ENCODE measurements at places on chromosomes 7 and 10.

GRCh38 chr10:58784361-58784760, 271.7 kb downstream of the BICC1 start:
- DNase-seq = no peak

DNA sequence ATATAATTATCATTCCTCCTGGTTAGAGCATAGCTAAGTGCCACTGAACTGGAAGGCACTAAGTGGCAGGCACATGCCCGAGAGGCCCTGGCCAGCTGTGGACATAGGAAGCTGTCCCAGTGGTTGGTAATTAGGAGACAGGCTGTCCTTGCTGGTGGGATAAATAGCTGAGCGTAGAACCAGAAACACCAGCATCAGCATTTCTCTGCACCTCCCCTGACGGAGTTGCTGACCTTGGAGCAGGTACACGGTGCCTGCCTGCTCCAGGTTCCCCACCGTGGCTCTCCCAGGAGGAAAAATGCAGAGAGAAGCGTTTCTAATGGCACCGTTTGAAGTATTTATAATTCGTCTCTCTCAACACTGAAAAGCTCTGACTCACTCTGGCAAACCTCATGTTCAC, 5.6 kb upstream of the ABLIM1 start:
- no peak for DNase-seq

GRCh38 chr7:13057462-13058200, 370.2 kb downstream of the ARL4A start:
- DNase-seq = no peak

- DNase-seq = no peak
Observed at GRCh38 chr10:76945166-76945565, 692.4 kb downstream of the KCNMA1 start.

- no peak for DNase-seq
Observed at GRCh38 chr7:107931740-107932515, 40.9 kb downstream of the DLD start.

DNA sequence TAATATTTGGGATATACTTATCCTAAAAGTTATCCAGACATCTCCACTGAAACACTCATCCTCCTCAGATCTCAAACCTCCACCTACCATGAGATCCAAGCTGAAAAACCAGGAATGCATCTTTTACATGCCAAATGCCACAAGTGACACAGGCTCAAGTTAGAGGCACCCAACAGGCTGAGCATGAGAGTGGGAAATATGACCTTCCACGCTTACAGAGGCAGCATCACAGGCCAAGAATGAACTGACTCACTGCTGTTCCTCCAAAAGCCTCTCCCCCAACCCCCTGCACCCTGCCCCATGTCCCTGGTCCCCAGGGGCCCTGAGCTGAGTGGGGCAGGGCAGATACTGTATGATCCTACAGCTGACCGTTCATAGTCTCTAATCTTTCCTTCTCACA, 4.8 kb upstream of the MTPAP start:
- DNase-seq = no peak

DNA sequence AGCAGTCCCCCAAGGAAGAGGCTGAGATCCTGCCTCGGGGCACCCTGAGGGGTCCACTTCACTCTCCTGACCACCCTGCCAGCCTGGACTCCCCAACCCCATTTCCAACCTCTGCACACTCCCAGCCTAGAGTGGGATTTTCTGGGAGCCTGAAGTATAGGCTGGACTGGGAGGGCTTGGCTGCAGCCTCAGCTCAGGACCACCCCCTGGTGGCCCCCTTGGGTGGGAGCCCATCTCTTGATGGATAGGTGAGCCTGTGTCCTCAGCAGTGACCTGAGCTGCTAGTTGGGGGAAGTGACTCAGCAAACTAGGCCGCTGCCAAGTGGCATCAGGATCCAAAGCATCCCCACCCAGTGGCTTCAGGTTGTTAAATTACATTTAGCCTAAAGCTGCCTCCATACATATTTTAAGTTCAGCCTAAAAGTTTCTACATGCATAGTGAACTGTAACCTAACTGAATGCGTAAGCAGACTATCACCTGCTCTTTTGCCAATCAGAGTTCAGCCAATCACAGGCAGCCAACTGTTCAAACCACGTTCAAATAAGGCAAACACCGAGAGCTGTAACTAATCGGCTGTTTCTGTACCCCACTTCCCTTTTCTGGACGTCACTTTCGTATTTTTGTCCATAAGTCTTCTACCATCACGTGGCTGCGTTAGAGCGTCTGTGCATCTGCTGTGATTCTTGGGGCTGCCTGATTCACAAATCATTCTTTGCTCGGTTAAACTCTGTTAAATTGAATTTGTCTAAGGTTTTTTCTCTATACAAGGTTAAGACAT, 144.0 kb downstream of the PLPP4 start:
- peak; percentile 9 for DNase-seq

GRCh38 chr7:15780271-15780670, 93.8 kb upstream of the MEOX2 start:
- peak; percentile 36 for DNase-seq

- DNase-seq = peak; percentile 48
Observed at GRCh38 chr10:58064714-58065528, 202.8 kb downstream of the IPMK start.

- no peak for DNase-seq
Observed at GRCh38 chr10:2899246-2899951, 167.9 kb upstream of the PFKP start.

- DNase-seq = peak; percentile 91
Observed at GRCh38 chr10:84424731-84425167, 96.4 kb downstream of the CCSER2 start.

DNA sequence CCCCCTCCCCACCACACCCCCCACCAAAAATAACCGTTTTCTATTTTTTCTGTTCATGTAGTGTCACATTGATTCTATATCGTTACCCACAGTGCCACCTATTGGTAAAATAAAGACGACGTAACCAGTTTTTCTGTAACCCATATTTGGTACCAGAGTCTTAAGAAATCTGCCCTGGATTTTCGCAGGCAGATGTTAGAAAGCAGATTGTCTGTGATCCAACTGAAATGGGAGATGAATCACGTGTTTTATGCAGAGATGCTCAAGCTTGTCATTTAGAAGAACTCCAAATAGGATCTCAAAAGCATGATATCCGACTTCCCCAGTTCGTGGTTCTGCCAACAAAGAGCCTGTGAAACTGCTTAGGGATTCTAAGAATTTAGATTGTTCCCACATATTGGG, 261.1 kb upstream of the CSTF2T start:
- peak; percentile 27 for DNase-seq

DNA sequence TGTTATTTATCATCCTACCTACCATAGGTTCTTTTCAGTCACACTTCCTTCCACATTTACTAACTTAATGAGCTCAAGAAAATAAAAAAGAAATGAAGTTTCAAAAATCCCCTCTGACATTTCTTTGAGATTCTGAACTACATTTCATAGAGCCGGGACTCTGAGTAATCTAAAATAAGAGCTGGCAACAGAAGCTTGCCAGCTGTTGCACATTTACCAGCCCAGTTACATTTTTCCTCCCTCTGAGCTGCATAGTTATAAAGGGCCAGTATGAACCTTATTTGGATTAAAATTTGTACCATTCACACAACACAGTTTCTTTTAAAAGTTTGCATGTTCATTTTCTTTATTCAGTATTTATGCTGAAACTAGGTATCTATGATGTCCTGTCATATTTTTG, 119.5 kb upstream of the CAV2 start:
- no peak for DNase-seq

GRCh38 chr7:133040674-133041073, 41.2 kb downstream of the CHCHD3 start:
- DNase-seq = no peak

- no peak for DNase-seq
Observed at GRCh38 chr7:134820295-134820694, 40.9 kb downstream of the CALD1 start.

- DNase-seq = no peak
Observed at GRCh38 chr7:55028011-55028410, 9.2 kb downstream of the EGFR start.

- DNase-seq = no peak
Observed at GRCh38 chr7:65974191-65974801, 7.7 kb downstream of the GUSB start.

DNA sequence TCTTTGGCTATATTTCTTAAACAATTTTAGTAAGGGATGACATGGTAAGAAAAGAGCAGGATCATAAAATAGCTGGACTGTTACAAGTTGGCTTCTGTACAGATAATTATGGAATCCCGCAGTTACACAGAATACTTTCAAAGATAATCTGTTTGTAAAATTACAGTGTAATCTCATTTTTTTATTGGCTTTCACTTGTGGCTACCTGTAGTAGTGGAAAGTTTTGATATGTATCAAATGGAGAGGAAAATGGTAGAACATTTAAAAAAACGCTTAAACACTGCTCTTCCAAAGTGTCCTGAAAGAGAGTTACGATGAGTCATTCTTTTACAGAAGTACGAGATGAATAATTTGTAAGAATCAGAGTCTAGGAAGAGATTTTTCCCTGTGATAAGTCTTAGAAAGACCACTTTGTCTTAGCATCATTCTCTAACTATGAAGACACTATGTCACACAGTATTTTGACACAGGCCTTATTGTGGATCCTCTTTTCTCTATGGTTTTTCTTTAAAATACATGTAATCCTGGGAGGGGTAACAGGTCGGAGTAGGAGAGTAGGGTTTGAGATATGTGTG, 215.0 kb upstream of the DKK1 start:
- no peak for DNase-seq

DNA sequence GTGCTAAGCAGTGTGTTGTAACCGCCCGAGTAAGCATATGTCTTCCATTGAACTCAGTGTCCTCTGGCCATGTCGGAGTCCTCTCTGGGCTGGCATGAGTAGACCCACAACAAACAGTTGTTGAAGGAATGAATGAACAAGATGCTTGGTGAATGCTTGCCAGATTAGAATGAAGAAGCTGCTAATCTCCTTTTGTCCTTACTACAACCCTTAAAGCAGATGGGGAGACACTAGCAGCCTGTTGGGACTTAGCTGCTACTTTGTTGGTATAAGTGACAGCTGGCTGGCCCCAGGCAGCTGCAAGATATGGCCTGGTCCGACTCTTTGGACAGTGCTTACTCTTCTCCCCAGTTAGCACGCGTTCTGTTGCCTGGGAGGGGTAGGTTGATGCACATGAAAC, 370.1 kb downstream of the RPS24 start:
- no peak for DNase-seq

DNA sequence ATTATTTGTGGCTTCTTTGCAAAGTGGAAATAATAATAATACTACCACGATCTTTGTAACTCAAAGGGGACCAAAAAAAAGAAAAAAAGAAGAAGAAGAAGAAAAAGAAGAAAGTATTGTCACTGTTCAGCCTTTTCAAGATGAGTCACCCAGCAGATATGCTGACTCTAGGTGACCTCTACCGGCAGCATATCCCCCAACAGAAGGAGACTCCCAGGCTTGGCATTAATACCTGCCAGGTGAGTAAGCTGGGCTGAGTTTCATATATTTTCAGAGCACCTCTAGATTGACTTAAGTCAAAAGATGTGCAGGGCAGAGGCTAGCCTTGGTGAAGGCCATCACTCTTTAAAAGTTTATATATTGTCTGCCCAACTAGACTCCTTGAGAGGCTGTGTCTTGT, 30.4 kb upstream of the GPR26 start:
- DNase-seq = no peak

- DNase-seq = no peak
Observed at GRCh38 chr7:142905759-142906158, 20.2 kb upstream of the TRPV6 start.

- no peak for DNase-seq
Observed at GRCh38 chr10:3222626-3223025, 50.0 kb upstream of the PITRM1 start.

DNA sequence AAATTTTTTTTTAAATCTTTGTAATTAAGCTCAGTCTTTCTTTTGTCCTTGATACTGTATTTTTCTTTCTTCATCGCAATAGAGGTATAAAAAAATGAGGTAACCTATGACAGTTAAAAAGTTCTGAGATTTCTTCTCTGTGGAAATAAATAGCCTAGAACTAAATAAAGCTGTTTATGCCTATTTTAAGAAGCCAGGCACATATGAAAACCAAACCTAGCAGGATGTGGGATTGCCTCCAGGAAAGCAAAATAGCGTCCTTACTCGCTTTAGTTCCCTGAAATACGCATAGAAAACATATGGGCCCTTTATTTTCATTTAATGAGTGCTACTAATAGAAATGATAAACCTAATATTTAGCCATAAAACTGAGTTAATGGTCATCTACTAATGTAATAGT, 6.6 kb downstream of the UBE2D1 start:
- DNase-seq = no peak

DNA sequence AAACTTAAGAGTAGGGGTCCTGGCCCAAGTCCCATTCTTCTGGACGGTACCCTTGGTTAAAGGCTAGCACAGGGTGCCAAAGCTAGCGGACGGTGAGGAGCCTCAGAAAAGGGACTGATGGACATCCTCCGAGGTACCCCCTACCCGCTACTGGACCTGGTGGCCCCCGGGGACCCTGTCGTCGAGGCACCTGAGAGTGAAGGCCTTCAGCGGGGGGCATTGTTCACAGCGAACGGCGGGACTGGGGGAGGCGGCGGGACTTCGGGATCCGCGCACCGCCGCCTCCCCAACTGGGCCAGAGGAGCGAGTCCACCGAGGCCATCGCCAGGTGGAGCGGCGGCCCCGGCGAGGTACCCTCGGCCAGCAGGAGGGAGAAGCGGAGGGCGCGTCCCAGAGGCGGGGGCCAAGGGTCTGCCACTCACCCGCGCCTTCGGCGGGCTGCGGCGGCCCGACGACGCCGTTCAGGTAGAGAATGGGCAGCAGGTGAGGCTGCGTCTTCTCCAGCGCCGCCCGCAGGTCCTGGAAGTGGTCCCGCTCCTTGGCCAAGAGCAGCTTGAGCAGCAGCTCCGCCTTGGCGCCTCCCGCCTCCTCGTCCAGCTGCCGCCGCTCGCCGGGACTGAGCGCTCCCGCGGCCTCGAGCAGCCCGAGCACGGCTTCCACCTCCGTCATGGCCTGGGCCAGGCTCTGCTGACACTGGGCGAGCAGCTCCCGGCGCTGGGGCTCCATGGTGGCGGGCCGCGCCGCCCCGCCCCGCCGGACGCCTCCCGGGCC, 575 bp downstream of the DLG5 start:
- no peak for DNase-seq

GRCh38 chr10:119688033-119688508, 36.9 kb downstream of the BAG3 start:
- no peak for DNase-seq

DNA sequence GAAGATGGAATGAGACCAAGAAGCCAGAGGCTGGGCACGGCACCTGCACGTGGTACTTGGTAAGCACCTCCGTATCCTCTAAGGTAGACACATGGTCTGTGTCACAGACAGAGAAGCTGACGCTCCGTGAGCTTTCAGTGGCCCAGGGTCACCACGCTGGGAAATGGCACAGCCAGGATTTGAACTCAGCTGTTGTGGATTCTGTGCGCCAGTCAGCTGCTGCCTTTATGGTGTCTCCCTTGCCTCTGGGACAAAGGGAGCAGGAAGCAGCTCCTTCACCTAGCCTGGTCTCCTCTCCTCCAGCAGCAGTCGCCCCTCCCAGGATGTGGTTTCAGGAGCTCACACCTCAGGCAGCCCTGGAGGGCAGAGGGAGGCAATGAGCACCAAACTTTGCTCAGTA, 110.8 kb downstream of the ARHGAP22 start:
- DNase-seq = no peak

GRCh38 chr10:48700493-48700892, 15.8 kb downstream of the WDFY4 start:
- DNase-seq = no peak

GRCh38 chr10:15985690-15986089, 125.4 kb upstream of the MINDY3 start:
- DNase-seq = no peak

- peak; percentile 72 for DNase-seq
Observed at GRCh38 chr10:2111965-2112364, 374.6 kb upstream of the ADARB2 start.

Measured in astrocyte of the cerebellum (primary cell).